AML-193 (cell line): ENCODE measurements at places on chromosomes 5 and 9.

- DNase-seq: no peak
Measured at GRCh38 chr5:43316421-43316820, 3.2 kb upstream of the HMGCS1 start.

GRCh38 chr5:91109634-91110033 is 273.5 kb downstream of the ARRDC3 start:
- no peak for DNase-seq

GRCh38 chr5:166004006-166004405 is 2287.4 kb upstream of the WWC1 start:
- no peak for DNase-seq

GRCh38 chr9:12785260-12785770 is 10.5 kb downstream of the LURAP1L start:
- DNase-seq: no peak

- no peak for DNase-seq
Measured at GRCh38 chr5:94217216-94217615, 401.2 kb downstream of the KIAA0825 start.

- DNase-seq: no peak
Measured at GRCh38 chr5:171483551-171484135, 64.2 kb downstream of the FGF18 start.

GRCh38 chr9:131539223-131539923 is 6.0 kb upstream of the PRRT1B start:
- DNase-seq: no peak

DNA sequence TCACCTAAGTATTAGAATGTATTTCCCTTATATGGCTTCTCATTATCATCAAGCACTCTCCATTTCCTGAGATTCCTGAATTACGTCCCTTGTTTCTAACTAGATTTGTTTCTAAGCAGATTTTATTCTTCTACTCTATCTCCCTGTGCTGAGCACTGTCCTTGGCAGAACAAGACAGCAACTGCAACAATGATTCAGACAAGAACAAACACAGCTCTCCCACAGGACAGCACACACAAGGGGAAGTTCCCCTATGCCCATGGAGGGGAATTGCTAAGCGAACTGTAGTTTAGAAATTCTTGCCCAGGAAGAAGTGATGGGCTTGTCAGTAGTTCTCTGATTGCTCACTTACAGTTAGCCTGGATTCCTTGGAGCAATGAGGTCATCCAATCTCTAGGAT is 759.9 kb downstream of the DTWD2 start:
- no peak for DNase-seq

- peak; percentile 8 for DNase-seq
Measured at GRCh38 chr5:14665101-14665822, 744 bp downstream of the OTULIN start.

DNA sequence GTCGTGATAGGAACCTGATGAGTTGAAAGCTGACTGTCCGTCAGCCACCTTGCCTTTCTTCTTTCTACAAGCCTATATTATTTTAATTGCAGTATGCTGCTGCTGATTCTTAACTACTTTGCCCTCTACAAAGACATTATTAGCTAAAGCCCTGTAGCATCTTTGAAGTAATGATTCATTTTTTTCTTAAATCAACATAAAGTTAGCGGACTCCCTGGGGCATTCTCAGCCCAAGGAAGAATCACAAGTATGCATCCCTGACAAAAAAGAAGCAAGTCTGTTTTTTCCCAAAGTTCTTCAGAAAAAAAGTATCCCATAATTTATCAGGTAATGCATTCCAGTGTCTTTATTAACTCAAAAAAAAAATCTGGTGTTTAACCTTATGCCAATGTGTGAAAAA is 69.5 kb upstream of the TAS2R1 start:
- no peak for DNase-seq

DNA sequence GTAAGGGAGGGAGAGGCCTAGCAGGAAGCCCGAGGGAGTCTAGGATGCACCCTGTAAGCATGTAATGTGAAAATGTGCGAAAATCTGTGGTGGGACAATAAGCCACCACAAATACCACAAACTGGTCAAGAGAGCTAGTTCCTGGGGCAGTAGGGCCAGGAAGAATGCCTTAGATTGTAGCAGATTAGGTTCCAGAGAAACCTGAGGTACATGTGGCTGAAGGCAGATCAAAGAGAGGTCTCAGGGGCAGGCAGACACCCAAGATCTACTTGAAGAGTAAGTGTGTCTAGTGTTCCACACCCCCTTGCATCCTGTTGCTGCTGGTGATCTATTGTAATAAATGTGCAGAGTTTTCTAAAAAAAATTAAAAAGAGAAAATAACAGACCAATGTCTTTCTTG is 1677.3 kb upstream of the CDH6 start:
- DNase-seq: no peak

- no peak for DNase-seq
Measured at GRCh38 chr5:4901924-4902323, 238.2 kb upstream of the ADAMTS16 start.

GRCh38 chr5:149046196-149046829 is 16.5 kb downstream of the SH3TC2 start:
- DNase-seq: no peak

GRCh38 chr9:89848060-89849040 is 243.5 kb downstream of the GADD45G start:
- DNase-seq: no peak

GRCh38 chr5:131672776-131673175 is 37.7 kb upstream of the RAPGEF6 start:
- DNase-seq: no peak

GRCh38 chr9:21154018-21154608 is 12.3 kb downstream of the IFNA21 start:
- DNase-seq: peak; percentile 69

- no peak for DNase-seq
Measured at GRCh38 chr5:143177263-143177983, 226.1 kb downstream of the NR3C1 start.
